Stomach (tissue), 19 donors: ENCODE measurements at places on chromosomes 13 and 19. TPM values are rescaled to one million over a fixed set of nuclear protein-coding genes. Genes with fewer than 3 reads are reported as not detected.

DNA sequence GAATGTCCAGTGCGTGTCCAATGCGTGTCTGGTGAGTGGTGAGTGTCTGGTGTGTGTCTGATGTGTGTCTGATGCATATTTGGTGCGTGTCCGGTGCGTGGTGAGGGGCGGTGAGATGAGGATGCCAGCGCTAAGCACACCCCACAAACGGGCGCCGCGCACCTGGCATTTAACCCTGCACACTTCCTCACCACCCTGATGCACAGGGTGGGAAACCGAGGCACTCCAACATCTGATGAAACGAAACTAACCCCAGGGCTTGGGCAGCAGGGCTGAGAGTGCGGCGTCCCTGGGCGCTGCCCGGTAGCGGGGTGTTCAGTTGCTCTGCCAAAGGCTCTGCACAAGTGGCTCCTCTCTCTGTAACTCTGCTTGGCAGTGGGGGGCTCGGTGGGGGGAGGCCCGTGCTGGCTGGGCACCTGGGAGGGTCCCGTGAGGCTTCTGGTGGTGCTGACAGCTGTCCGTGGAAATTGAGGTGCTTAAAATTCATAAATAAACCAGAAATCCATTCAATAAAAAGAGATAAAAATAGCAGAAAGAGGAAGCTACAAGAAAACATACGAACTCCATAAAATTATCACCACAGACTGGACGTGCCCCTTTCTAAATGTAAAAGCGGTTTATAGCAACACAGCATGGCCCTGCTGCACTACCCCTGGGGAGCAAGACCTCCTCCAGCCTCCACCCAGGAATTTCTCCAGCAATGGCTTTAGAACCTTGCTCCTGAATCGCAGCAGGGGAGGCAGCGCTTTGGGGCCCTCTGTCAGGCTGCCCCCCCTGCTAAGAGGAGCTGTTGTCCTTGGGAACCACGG lies 76.0 kb downstream of the RASA3 start:
- no peak overlapping the region for H3K4me3 ChIP-seq
- H3K4me1 ChIP-seq: peaks cover 56% of the 10 kb centered on the region
- H3K27me3 ChIP-seq: no peaks in the 10 kb centered on the region

GRCh38 chr13:109152311-109152820 lies 523.0 kb downstream of the MYO16 start:
- no peak overlapping the region for H3K27ac ChIP-seq
- H3K4me1 ChIP-seq: no peaks in the 10 kb centered on the region
- H3K36me3 ChIP-seq: no peaks in the 10 kb centered on the region
- no peak for DNase-seq
- H3K27me3 ChIP-seq: peaks cover 4% of the 10 kb centered on the region
- no peak overlapping the region for H3K4me3 ChIP-seq

DNA sequence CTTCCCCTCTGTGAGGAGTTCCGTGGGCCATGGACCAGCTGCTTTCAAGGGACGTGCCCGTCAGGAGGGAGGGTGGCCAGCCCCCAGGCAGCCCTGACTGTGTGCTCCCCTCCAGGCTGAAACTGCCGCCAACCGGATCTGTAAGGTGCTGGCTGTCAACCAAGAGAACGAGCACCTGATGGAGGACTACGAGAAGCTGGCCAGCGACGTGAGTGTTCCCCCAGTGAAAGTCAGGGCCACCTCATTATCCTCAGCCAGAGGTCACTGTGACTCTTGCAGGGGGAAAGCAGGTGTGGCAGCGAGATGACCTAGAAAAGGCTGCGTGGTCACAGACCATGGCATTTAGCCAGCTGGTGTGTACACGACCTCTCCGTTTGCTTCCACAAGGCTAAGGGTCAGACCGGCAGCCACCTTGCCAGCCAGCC lies 29.9 kb downstream of the CAPN12 start:
- H3K27ac ChIP-seq: peak overlapping the region; percentile 72
- H3K4me3 ChIP-seq: no peak overlapping the region
- peaks cover 97% of the 10 kb centered on the region for H3K36me3 ChIP-seq
- peaks cover 86% of the 10 kb centered on the region for H3K4me1 ChIP-seq
- DNase-seq: peak; percentile 83

GRCh38 chr19:51333836-51334460 lies 8.0 kb downstream of the VSIG10L start:
- H3K36me3 ChIP-seq: no peaks in the 10 kb centered on the region
- peaks cover 4% of the 10 kb centered on the region for H3K4me1 ChIP-seq
- no peak overlapping the region for H3K4me3 ChIP-seq
- H3K27ac ChIP-seq: no peak overlapping the region
- no peak for DNase-seq

GRCh38 chr13:28046981-28047380 lies 53.4 kb downstream of the FLT3 start:
- no peaks in the 10 kb centered on the region for H3K36me3 ChIP-seq
- H3K4me1 ChIP-seq: no peaks in the 10 kb centered on the region
- H3K27me3 ChIP-seq: no peaks in the 10 kb centered on the region
- no peak overlapping the region for H3K27ac ChIP-seq

DNA sequence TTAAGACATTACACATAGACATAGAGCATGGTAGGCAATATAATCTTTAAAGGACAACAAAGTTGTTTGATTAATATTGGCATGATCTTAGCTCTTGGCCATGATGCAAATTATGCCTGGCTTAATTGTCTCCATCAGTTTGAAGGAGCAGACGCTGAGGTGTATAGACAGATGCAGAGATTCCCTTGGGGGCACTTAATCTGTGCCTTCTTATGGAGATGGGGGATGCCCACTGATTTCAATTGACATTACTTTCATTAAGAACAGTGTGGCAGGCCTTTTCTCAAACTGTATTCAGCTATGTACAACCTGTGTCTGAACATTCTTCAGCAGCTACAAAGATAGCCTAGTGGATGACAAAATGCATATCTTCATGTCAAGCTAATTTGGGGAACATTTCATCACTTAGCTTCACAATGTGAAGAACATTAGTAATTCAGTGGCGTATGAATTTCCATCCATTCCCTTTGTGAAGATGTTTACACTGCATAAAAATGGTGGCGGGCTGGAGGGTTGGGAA lies 85.3 kb upstream of the MYCBP2 start:
- no peak overlapping the region for H3K27ac ChIP-seq
- no peak overlapping the region for H3K4me3 ChIP-seq
- no peaks in the 10 kb centered on the region for H3K4me1 ChIP-seq
- H3K36me3 ChIP-seq: no peaks in the 10 kb centered on the region
- no peak for DNase-seq
- no peaks in the 10 kb centered on the region for H3K27me3 ChIP-seq

The SIGLECL1 gene
- total RNA-seq: not detected
